Left hindlimb (tissue), 1 donor: ENCODE measurements at places on chromosomes 13 and 19.

- DNase-seq = no peak
These were observed 708 bp upstream of the ESD start for GRCh38 chr13:46797501-46798237.

DNA sequence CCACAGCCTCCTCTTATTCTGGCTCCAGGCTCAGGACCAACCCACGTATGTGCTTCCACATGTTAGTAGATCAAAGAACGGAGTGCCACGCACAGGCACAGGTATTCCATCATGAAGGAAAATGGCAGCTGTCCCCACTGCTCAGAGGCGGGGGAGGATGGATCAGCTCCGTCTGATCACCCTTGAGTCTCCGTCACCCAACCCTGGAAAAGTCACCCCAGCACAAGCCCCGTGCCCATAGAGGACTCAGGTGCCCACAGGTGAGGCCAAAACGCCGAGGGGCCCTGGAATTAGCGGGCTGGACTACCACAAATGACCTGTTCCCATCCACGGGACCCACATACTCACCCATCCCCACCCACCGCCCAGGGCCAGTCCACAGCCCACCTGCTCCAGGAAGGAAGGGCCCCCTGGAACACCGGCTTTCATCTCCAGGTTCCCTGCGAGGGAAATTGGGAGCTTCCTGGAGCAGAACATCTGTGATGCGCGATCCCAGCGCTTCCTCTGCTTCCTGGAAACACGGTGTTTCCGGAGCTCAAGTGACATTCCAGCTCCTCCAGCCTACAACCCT, 120.5 kb upstream of the SPACA7 start:
- DNase-seq = no peak

GRCh38 chr19:10975374-10976130, 14.7 kb downstream of the SMARCA4 start:
- DNase-seq = peak; percentile 80

DNA sequence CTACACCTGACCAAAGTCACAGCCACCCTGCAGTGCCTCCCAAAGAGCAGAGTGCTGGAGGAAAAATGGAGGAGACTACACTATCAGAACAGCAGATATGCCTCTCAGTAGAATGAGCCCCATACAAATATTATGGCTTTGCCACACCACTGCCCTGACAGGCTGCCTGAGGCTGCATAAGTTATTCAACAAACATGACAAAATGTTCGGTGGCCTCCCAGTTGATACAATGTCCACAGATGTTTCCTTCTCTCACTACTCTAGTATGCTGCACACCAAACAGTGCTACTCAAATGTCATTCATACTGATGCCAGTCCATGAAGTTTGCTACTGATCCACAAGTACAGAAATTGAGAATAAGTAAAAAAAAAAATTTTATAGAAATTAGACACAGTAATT, 41.0 kb downstream of the N4BP2L2 start:
- no peak for DNase-seq

DNA sequence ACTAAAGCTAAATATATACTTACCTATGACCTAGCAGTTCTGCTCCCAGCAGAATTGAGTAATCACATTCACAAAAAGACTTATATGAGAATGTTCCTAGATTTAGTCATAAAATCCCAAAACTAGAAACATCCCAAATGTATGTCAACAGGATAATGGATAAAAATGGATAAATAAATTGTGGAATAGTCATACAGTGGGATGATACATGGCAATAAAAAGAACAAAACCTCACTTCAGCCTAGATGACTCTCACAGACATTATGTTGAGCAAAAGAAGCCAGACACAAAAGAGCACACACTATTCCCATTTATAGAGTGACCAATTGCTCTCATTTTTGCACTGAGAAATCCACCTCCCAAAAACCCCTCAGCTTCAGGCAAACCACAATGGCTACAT, 352.4 kb upstream of the HTR2A start:
- DNase-seq = no peak
